EL (cell line): ENCODE measurements at places on chromosomes 12 and 14.

- DNase-seq: no peak
Measured at GRCh38 chr12:108310489-108310888, 28.6 kb downstream of the CMKLR1 start.

GRCh38 chr14:84579292-84579691, 950.7 kb upstream of the FLRT2 start:
- DNase-seq: no peak

GRCh38 chr12:27805238-27805637, 25.2 kb upstream of the MANSC4 start:
- DNase-seq: no peak

GRCh38 chr14:68632054-68632895, 160.6 kb downstream of the ZFP36L1 start:
- DNase-seq: no peak
